Keratinocyte (primary cell): ENCODE measurements at places on chromosomes 2 and 18.

DNA sequence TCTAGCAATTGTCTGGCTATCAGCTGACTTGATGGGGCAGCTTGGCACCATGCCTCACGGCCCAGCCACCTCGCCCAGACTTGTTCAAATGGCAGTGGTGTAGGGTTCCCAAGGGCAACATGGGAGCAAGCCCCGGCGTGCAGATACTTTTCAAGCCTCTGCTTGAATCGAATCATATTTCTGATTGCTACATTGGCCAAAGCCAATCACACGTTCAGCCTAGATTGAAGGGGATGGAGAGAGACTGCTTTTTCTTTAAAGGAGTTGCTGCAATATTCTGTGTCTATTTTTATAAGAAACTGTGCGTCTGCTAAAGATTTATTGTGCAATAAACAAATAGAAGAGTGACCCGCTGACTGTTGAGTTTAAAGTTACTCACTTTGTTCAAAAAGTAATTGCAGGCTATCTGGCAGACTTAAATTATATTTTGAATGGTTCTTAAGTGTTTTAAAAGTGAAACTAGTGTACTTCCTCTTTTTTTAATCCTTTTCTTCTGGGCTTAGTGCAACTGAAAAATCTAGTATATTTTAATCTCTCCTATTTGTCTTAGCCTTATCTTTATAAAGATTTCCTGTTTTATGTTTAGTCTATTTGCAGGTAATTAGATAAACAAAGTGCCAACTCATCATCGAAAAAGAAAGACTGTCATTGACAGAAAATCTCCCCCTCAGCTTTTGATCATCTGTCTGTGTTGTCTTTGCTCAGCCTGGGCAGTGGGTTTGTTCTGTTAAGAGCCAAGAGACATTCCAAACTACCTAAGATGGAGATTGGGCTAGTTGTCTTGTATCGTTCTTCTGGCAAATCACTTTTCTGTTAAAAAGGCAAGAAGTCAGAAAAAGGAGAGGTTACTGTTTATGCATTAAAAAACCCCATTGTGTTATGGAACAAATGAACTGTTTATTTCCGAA lies 156.1 kb downstream of the TPGS2 start:
- DNase-seq = peak; percentile 96

GRCh38 chr18:33835419-33835818 lies 257.4 kb downstream of the ASXL3 start:
- no peak for DNase-seq

GRCh38 chr18:42296723-42297122 lies 341.7 kb downstream of the PIK3C3 start:
- no peak for DNase-seq

- DNase-seq = no peak
Measured at GRCh38 chr2:238431456-238431855, 4.7 kb downstream of the ASB1 start.

GRCh38 chr18:58618822-58619595 lies 9.9 kb downstream of the ALPK2 start:
- no peak for DNase-seq

DNA sequence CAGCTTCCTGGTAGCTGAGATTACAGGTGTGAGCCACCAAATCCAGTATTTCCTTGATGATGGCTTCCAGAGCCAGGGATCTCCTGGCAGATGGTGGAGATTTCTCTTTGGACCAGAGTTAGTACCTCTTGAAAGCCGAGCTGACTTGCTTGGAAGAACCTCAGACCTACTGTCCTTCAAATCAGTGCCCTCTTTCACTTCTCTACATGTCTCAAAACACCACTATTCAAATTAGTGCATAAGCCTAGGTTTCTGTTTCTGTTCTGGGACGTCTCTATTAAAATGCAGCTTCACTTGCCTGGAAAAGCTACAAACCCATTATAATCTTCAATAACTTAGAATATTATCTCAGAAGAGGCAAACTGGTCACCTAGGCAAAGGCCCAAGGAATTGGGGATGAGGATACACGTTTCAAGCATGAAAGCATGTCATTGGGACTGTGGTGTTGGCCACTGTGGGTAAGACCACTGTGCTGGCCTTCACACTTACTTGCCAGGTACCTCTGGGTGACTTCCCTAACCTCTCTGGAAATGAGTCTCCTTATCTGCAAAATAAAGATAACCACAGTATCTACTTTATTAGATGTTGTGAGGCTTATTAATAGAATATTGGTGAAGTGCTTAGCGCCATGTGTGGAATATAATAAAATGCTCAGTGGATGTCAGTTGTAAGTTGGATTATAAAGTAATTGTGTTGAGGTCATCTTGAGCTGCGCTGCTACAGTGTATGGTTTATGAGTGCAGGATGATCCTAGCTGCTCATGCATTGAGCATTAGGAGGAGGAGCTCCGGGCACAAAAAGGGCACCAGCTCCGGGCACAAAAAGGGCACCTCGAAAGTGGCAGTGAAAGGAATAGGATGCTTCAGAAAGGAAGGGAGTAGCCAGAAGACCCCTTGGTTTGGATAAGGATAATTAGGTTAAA lies 84.5 kb downstream of the DOCK10 start:
- no peak for DNase-seq

DNA sequence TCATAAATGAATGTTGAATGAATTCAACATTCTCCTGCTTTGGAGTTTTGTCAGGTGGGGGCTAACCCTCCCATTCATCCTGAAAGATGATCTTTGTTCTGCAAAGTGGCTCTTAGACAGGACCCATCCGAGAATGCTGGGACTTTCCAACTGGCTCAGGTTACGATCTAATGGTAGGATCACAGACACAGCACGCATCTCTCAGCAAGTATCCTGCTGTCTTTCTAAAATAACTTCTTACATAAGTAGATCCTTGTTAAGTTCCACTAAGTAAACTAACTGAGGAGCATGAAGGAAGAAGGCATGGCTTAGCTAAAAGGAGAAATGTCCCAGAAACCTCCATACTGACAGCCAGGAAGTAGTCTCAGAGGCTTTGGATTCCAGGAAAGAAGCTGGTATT lies 23.7 kb downstream of the CYP27A1 start:
- DNase-seq = no peak

DNA sequence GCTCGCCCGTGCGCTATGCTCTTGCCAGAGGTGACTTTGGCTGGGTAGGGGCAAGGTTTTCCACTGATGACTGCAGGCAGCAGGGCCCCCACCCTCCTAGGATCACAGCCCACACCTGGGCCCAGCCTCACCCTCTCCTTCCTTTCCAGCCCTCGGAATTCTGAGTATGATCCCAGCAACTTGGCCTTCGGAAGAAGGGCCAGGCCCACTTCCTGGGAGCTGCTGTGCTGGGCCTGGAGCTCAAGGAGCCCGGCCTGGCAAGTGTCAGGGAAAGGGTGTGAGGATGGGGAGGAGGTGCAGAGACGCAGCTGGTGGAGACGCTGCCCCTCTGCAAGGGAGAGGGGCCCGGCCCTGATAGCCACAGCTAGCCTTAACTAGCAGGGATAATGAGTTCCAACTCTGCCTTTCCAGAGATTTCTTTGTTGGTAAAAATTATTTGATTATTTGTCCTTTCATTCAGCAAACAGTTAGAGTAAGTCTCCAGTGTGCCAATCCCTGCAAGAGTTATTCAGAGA lies 1.7 kb upstream of the CNDP1 start:
- DNase-seq = no peak

GRCh38 chr2:107936433-107937359 lies 49.6 kb upstream of the SLC5A7 start:
- no peak for DNase-seq

- no peak for DNase-seq
Measured at GRCh38 chr2:239249776-239250175, 151.0 kb downstream of the HDAC4 start.

DNA sequence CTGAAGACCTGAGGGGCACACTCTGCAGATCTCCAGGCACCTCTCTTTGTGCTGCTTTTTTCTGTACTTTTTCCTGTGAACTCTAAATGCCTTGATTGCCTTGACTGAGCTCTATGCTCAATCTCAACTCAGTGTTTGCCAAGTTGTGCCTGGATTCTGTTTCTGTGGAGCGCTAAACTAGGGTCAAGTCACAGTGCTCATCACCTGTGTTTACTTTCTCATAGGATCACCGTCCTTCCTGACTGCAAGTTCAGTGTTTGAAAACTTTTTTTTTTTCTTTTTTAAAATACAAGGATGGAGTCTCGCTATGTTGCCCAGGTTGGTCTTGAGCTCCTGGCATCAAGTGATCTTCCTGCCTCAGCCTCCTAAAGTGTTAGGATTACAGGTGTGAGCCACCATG lies 62.6 kb downstream of the AGPS start:
- DNase-seq = no peak

GRCh38 chr2:145273840-145274239 lies 753.9 kb upstream of the ZEB2 start:
- DNase-seq = peak; percentile 7

DNA sequence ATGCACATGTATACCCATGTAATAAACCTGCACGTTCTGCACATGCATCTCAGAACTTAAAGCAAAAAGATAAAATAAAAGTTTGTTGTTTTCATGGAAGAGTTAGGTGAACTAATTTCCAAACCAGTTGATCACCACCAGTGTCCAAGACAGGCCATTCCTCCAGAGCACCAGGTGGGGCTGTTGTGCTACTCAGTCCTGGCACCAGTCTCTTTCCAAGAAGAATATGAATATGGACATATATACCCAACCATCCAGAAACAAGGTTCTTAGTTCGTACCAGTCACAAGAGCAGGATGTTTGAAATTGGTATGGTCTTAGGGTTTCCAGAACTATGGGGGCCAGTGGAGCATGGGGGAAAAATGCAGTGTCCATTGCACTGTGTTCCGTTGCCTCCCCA lies 17.2 kb upstream of the TNP1 start:
- no peak for DNase-seq

GRCh38 chr2:49162151-49162550 lies 7.8 kb upstream of the FSHR start:
- no peak for DNase-seq

- DNase-seq = no peak
Measured at GRCh38 chr18:23003289-23003688, 70.2 kb downstream of the RBBP8 start.

GRCh38 chr2:22634167-22634566 lies 750.8 kb upstream of the KLHL29 start:
- no peak for DNase-seq

DNA sequence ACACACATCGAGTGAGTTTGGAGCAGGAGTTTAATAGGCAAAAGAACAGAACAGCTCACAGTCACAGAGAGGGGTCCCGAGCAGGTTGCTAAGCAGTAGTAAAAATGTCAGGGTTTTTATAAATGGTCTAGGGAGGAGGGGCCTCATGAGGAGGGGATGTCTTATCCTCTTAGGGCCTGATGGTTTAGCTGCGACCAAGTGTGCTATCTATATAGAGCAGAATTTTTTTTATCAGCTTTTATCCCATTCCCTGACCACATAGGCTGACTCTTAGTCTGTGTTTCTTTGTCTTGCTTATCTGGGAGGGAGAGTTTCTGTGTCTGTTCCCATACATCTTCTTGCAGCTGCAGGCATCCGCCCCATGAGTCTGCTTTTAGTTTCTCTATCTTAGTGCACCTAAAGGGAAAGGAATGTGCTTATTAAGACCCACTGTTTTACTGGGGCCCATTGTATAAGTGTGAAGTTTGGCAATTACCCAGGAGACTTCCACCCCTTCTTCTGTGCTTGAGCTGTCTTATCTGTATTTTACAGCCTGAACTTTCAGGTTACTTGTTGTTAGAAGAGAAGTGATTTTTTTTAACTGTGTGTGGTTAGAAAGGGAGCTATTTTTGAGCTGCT lies 30.4 kb upstream of the GMCL1 start:
- DNase-seq = peak; percentile 28

DNA sequence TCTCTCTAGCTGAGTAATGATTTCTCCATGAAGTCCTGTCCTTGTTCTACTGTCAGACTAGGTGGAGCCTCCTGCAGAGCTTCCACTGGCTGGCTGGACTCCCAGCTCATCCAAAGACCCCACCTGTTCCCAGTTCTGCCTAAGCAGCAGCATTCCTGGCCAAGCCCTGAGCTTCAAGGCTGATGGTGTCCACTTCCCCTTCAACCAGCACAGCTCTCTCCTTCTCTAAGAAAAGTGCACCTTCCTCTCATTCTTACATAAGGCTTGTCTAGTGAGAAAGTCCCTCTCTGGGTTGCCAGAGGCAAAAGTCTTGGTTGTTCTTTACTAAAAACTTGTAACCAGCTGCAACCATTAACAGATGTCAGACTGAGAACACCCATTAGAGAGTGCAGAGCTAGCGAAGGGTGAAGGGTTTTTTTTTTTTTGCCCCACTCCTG lies 58.9 kb downstream of the CXCR4 start:
- no peak for DNase-seq

DNA sequence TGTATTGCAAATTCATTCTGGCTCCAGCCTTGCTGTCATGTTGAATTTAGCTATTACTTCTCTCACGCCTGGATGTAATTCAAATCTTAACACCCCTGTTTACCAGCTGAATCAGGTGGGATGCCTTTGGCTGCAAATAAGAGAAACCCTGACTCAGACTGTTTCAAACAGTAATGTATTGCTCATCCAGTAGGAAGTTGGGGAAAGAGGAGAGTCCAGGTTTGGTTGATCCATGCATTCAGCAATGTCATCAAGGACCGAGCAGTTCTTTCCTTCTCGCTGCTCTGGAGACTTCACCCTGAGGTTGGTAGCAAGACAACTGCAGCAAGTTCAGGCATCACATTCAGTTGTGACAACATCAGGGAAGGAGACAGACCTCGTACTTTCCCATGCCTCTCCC lies 6.4 kb upstream of the DARS1 start:
- DNase-seq = no peak

DNA sequence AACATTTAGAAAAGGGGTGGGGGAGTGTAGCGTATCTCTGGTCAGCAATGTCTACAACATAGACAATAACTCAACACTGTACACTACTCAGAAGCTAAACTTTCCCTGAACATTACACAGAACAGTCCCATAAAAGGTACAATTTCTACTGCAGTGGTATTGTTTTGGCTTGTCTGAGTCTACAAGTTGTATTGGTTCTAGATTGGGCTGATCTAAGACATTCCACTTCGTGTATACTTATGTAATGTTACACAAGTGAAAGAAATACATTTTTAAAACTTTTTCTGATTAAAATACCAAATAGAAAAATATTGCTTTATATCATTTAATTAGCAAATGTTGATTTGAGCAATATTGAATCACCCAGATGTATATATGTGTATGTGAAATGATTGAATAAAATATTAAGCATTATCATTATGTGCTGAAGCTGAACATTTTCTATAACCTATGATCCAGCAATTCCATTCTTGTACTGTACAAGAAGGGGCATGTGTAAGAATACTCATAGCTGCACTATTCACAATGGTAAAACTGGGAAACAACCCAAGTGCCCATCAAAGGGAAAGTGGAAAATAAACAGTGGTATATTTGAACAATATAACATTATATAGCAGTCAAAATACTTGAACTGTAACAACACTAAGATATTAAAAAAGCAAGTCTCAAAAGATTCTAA lies 52.4 kb downstream of the VSNL1 start:
- DNase-seq = no peak

- DNase-seq = no peak
Measured at GRCh38 chr2:146321175-146321574, 1523.7 kb upstream of the ACVR2A start.

DNA sequence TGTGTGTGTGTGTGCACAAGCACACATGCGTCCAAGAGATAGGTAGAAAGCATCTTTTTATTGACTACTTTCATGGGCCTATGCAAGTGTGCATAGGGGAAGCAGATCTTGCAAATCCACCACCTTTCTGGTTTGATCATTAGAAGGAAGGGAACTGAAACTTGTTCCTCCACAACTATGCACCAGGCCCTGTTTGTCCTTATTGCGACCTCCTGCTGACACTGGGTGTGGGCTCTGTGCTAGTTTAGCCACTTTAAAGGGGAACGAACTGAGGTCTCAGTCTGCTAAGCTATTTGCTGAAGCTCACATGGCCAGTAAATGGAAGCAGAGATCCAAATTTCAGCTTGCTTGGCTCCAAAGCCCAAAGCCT lies 32.1 kb upstream of the INSIG2 start:
- no peak for DNase-seq

GRCh38 chr18:44388329-44388728 lies 292.4 kb upstream of the SETBP1 start:
- DNase-seq = no peak
